Stimulated activated CD4-positive, alpha-beta T cell treated with anti-CD3 and anti-CD28 coated beads, Interleukin-4, amount 100 ng/mL, for 4 hours (primary cell): ENCODE measurements at places on chromosomes 11 and 22.
A peak's percentile ranks its signal among the peaks of the same experiment; 100 is the strongest.

DNA sequence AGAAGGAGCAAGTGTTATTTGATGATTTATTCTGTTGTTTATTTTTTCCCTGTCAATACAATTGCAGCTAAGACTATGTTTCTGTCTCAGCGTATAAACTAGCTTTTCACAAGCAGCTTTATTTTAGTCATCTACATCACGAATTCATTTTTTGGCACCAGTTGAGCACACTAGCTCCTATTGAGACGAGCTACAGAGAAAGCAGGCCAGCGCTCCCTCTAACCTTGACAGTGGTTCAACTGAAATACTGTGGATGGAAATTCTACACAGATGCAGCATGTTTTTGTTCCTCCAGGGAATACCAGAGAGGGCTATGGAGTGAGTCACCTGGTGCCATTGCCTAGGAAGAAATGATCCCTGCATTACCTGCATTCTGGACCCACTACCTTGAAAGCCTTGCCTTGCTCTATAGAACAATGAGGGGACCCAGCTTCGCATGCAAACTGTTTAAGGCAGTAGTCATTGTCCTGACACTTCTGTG, 108.2 kb upstream of the ARHGAP42 start:
- no peak for DNase-seq

DNA sequence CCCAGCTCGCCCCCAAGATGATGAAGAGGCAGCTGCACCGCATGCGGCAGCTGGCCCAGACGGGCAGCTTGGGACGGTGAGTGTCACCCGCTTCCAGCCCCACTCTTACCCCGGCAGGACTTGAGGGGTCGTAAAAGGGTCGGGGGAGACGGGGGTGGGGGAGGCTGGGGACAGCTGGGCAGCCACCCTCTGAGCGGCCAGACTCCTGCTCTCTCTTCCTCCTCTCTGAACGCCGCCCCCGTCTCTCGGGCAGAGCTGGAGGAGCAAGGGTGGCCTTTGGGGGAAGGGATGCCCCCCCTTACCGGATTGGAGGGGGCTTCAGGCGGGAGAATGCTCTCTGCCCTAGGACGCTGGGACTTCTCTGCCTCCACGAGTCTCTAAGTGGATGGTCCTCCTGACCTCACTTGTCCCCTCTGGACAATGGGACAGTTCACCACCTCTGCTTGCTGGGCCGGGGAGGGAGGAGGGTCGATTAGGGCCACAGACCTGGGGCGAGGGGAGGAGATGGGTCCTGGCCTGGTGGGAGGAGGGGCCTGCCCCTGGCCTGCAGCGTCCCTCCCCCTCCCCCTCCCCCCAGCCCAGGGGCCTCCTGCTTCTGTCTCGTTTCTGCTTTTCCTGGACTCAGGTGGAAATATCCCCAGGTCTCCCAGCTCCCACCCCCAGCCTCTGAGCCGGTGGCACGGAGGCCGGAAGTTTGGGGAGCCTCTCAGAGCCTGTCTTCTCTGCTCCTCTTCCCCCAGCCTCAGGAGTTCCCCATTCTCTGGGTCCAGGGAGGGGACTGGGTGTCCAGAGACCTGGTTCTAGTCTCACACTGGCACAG, 512 bp downstream of the SH3BP1 start:
- no peak for DNase-seq

DNA sequence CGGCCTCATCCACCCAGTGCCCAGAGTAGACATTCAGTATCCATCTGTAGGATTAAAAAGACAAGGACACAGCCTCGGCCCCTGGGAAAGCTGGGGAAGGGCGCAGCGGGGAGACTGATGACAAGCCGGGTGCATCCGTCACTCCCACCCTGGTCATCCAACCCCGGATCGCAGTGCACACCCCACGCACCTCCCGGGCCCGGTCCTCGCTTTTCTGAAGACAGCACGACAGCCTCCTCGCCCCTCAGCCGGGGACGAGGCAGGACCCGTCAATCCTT, 1.1 kb downstream of the FCHSD2 start:
- DNase-seq: no peak

DNA sequence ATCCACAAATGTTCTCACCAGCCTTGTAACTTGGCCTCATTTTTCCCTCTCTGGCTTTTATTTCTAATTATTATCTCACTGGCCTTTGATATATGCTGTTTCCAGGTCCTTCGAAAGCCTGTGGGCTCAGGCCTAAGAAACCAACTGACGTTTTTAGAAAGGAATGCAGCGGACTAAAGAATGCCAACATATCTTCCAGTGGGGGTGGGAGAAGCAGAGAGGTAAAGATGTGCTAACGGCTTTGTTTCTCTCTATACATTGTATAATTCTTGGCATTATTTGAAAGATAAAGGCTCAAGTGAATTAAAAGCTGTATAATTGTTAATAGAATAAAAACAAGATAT, 28.2 kb downstream of the OR6Q1 start:
- no peak for DNase-seq

- no peak for DNase-seq
These were observed 316.1 kb downstream of the TMEM135 start for GRCh38 chr11:87353771-87354345.

- DNase-seq: no peak
These were observed 7.0 kb upstream of the CASP12 start for GRCh38 chr11:104905271-104905670.

DNA sequence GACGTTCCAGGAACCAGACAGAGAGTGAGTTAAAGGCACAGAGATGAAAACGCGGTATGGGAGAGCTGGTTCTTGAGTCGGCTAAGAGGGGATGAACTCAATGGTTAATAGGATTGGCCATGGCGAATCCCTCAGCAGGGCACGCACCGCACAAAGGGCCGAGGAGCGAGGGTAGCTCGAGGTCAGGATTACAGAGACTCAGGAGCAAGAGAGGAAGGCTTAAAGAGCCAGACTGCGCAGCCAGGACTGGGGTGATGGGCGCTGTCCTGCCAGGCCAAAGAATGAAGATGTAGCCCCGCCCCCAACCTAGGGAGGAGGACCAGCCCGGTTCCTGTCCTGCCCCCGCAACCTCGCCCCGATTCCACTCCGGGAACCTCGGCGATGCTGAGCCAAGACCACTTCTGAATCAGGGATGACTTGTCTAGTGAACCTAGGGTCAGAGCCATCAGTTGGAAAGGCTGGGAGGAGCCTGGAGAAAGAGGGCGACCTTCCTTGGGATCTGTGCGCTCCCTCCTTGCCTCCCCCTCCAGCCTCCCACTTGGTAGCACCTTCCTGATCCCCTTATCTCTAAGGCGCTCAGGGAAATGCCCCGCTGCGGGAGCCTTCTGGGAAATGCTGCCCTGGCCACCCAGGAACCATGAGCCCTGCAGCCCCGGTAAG, at the start of gene PLEKHB1:
Gene PLEKHB1 (plus strand): TSS at position 610 of the 660 bp plus-strand sequence. CDS start 28 bp downstream, at position 638.
- DNase-seq: no peak

GRCh38 chr11:100790073-100790472, 103.0 kb downstream of the ARHGAP42 start:
- DNase-seq: no peak

GRCh38 chr11:97269527-97269926, 879.7 kb downstream of the JRKL start:
- no peak for DNase-seq

DNA sequence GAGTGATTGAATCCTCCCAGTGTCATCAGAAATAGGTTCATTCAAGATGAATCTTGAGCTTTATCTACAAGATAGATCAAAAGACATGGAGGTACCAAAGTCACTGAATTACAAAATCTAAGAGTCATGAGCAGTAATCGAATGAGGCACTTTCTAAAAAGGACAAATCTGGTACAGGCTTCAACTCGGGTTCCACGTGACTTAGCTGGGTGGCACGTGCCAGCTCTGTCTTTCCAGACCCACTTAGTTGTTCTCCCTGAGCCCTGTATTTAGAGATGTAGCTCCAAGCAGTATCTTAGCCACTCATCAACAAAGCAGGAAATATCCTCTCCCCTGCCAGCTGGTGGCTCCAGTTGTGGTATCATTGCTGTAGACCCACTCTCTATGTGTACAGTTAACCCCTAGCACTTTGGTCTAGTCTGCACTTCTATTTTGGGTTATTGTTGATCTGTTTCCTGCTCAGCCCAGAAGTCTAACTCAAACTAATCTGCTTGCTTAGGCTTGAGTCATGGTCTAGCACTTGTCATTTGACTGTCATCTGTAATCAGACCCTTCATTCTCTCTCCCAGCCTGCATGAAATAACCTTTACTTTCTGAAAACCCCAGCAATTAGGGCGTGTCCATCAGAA, 528.7 kb downstream of the ETS1 start:
- DNase-seq: no peak

GRCh38 chr11:71210861-71211260, 41.5 kb downstream of the SHANK2 start:
- no peak for DNase-seq

GRCh38 chr22:17954860-17955587, 69.3 kb downstream of the MICAL3 start:
- DNase-seq: no peak

GRCh38 chr22:43812149-43812842, at the start of gene EFCAB6:
Gene EFCAB6 (minus strand): TSS chr22:43812305. CDS start chr22:43782318, 29,987 bp downstream.
- DNase-seq: peak; percentile 87

- no peak for DNase-seq
These were observed 67.9 kb upstream of the WNT7B start for GRCh38 chr22:46044621-46045458.

DNA sequence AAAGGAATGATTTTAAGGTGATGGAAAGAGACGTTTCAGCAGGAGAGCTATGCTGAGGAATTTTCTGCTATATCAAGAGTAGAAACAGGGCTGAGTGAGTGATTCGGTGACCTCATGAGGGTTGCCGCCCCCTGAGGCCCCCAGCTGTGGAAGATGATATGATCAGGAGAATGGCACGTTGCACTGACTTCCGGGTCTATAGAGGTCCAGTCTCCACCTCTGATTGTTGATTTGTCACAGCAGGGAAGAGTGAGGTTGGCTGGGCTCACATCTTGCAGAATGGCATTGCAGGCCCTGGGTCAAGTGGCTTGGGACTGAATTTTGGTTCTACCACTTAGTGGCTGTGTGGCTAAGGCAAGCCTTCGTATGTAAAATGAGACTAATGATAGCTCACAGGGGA, 205.1 kb downstream of the SNX19 start:
- DNase-seq: no peak

- DNase-seq: no peak
These were observed 11.9 kb upstream of the CERK start for GRCh38 chr22:46749682-46750529.

GRCh38 chr11:44877571-44878497, 72.8 kb downstream of the TP53I11 start:
- no peak for DNase-seq

GRCh38 chr11:17988465-17988864, 24.4 kb downstream of the SERGEF start:
- DNase-seq: no peak

DNA sequence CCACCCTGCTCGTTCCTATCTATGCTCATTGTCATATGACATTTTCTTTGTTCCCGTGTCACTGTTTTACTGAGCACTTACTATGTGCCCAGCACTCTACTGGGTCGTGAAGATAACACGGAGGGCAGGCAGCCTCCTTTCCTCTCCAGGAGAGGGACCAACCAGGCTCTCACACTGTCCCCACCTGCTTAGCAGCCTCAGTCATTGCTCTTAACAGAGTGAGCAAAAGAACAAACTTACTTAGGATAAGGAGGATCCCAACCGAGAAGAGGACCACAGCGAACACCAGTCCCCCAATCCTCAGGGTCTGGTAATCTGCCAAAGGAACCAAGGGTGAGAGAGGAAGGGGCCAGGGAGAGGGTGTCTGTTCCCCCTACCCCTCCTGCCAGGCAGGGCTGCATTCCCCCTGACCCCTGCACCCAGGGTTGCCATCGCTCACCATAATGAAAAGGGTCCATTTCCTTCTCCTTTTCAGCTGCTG, 17.0 kb upstream of the FXYD2 start:
- DNase-seq: no peak

- no peak for DNase-seq
These were observed 1082.0 kb upstream of the CNTN5 start for GRCh38 chr11:97938789-97939188.

DNA sequence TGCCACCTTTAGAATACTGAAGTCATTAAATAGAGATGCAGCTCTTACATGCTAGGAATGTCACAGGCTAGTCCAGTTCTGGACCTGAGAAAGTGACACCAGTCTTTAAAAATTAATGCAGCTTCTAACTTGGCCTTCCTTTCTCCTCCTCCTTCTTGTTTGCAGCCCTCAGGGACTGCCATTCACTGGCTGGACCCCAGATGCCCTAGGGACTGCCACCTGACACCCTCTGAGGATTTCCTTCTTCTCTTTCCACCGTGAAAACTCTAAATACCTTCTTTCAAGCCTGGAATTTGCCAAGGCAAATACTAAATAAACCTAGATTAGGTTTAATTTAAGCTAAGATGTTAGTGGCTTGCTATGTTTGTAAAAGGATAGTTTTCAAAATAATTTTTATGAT, 78.4 kb downstream of the MUC15 start:
- DNase-seq: no peak

GRCh38 chr11:129888451-129888850, 6.9 kb downstream of the NFRKB start:
- no peak for DNase-seq

GRCh38 chr11:112156956-112157766, 6.7 kb downstream of the IL18 start:
- no peak for DNase-seq

GRCh38 chr11:3840004-3840869, 522 bp downstream of the RHOG start:
- peak; percentile 37 for DNase-seq

DNA sequence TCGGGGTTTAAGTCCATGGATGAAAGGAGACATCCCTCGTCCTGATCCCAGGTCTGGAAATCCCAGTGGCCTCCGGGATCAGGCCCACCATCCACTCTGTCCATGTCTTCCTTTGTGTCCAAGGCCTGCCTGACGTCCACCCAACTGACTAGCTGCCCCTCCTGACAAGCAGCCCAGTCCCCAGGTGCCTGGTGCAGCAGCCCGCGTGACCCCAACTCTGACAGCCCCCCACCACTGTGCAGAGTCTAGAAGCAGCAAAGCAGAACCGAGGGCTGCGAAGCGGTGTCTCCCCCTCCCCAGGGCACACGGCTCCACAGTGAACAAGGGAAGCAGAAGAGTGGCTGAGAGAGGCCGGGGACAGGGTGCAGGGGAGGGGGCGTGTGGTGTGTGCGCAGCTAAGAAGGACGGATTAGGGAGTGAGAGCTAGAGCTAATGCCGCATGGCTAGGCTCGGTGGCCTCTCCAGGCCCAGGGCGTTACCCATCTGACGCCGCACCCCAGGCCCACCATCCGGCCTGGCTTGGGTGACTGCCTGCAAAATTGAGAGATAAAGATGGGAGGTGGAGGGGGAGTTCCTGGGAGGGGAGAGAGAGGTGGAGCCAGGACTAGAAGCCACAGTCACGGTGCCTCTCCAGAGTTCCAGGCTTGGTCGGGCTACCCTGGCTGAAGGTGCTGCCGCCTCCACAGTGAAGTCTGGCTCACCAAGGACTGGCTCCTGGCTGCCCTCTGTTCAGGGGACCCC, 16.6 kb upstream of the BAIAP2L2 start:
- no peak for DNase-seq

GRCh38 chr22:45742866-45743450, 71.3 kb downstream of the ATXN10 start:
- DNase-seq: no peak
